ENCODE measurements at places on chromosomes 12 and 14. TPM values are rescaled to one million over a fixed set of nuclear protein-coding genes. Genes with fewer than 3 reads are reported as not detected.

The YAF2 gene
- total RNA-seq, result 78.2 TPM

DNA sequence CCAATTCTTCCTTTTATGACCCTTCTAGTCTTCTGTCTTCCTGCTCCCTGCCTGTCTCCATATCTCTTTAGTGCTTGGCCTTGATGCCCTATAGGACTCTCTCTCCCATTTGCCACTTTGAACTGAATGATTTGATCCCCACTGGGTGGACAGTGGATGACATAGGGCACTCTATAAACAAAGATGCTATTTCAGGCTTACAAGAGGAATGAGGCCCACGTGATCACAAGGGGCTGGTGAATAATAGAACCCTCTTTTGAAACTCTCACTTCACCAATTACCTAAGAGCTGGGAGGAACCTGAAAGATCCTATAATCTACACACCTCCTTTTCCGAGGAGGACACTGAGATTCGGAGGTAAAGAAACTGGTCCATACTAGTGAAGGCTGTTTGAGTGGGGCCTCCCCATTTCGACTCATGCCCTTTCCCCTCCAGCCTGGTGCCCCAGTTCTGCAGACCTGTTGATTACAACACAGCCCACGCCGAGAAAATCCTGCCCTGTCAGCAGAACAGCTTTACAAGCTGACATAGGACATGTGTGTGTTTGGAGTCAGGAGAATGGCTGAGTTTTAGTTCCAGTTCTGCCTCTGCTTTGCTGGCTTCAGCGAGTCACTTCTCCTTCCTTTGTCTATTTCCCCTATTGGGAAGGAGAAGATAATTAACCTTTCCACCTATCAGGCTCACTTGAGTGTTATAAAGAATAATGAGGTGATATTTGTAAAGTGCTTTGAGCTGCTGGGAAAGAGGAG is 400.3 kb downstream of the ZFP36L1 start:
- H3K36me3 ChIP-seq, result no peaks in the 10 kb centered on the region
- peak; percentile 73 for DNase-seq
- no peak overlapping the region for H3K4me3 ChIP-seq
- no peaks in the 10 kb centered on the region for H3K27me3 ChIP-seq
- H3K27ac ChIP-seq, result peak overlapping the region; percentile 73
- peaks cover 20% of the 10 kb centered on the region for H3K4me1 ChIP-seq

GRCh38 chr12:24928131-24928530 is 20.8 kb downstream of the BCAT1 start:
- no peaks in the 10 kb centered on the region for H3K36me3 ChIP-seq
- H3K27me3 ChIP-seq, result no peaks in the 10 kb centered on the region
- DNase-seq, result no peak
- no peaks in the 10 kb centered on the region for H3K4me1 ChIP-seq
- no peak overlapping the region for H3K4me3 ChIP-seq
- no peak overlapping the region for H3K27ac ChIP-seq

DNA sequence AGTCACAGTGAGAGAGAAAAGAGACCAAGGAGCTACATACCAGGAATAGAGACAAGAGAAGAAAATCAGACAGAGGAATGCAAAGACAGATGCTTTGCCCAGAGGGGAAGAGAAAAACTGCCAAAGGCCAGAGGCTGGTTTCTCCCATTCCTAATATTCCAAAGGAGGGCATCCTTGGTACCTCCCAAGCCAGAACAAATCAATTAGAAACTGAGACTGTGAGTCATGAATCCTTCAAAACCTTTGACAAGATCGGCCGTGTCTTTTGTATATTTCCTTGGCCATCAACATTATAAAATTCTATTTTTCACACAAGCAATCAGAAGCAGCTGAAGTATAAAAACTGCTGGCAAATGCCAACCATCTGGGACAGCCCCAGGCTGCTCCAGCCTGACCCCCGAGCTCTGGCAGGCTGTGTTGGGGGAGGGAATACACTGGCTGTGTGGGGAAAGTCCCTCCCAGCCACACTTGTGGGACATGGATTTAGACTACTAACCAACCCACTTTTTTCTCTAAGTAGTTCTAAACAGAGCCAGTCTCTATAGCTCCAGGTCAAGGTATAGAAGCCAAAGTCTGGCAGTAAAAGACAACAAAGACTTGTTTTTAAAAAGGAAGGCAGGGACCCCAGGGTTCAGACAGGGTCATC is 13.7 kb downstream of the POMT2 start:
- H3K36me3 ChIP-seq, result no peaks in the 10 kb centered on the region
- H3K4me3 ChIP-seq, result no peak overlapping the region
- DNase-seq, result no peak
- no peak overlapping the region for H3K27ac ChIP-seq

- no peaks in the 10 kb centered on the region for H3K4me1 ChIP-seq
- no peak overlapping the region for H3K4me3 ChIP-seq
- H3K27me3 ChIP-seq, result no peaks in the 10 kb centered on the region
- DNase-seq, result no peak
These were observed 89.7 kb downstream of the GLT1D1 start for GRCh38 chr12:128942960-128943477.

The BHLHE41 gene
- 32.2 TPM for total RNA-seq

GRCh38 chr12:29389295-29389919 is 8.4 kb upstream of the ERGIC2 start:
- no peak overlapping the region for H3K27ac ChIP-seq
- H3K27me3 ChIP-seq, result no peaks in the 10 kb centered on the region
- no peaks in the 10 kb centered on the region for H3K4me1 ChIP-seq
- DNase-seq, result peak; percentile 26
- H3K4me3 ChIP-seq, result peak overlapping the region; percentile 32
